ENCODE measurements at places on chromosomes 12 and 14.

DNA sequence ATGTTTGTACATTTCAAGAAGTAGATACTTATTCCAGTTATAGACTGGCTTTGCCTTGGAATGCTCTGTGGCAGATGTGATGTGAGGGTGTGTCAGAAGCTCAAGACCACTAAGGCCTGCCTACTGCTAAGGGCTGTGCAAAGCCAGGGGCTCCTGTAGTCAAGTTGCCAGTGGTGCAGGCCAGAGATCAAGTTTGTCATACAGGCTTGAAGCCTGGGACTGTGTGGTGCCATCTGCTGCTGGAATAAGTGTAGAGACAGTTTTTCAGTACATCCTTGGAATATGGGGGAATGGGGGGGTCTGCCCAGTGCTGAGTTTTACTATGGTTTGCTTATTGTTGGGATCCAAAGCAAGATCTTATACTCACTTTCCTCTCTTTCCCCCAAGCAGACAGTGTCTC is 649.9 kb upstream of the FOXG1 start:
- DNase-seq, result no peak

- no peak for DNase-seq
Measured at GRCh38 chr14:71190770-71191374, 283.6 kb downstream of the PCNX1 start.

GRCh38 chr12:124369055-124369826 is 74.3 kb downstream of the RFLNA start:
- no peak for DNase-seq

- DNase-seq, result no peak
Measured at GRCh38 chr14:49189375-49189774, 396.8 kb downstream of the RPS29 start.

GRCh38 chr12:80491166-80491565 is 47.1 kb downstream of the PTPRQ start:
- no peak for DNase-seq

- DNase-seq, result peak; percentile 6
Measured at GRCh38 chr12:85057370-85057963, 21.3 kb downstream of the LRRIQ1 start.

DNA sequence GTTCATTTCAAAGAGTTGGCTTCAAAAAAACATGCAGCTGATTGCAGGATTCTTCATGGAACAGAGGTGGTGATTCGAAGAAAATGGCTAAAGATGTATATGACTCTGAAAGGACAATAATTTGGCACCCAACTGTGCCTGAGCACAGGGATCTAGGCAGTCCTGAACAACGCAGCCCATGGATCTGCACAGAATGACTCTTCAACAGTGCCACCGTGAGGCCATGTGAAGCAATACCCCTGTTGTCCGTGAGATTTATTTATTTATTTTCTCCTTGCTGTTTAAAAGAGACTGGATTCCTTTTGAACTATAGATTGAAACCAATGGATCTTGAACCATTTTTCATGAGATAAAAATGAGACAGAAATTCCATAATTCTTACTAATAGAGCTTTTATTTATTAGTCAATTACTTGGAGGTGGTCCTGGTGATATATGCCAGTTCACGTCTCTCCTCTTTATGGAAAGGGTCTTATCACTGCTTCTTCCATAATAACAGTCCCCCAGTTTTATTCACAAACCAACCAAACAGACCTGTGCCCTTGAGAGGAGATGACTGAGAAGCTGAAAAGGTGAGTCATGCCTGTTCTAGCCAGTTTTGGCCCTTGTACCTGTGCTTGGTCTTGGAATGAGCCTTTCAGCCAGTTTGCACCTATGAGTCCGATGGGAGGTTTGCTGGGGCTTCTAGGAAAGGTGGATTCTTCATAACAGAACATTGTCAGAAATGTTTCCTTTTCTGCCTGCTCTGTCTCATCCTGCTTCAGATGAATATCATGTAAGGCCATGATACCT is 1598.3 kb downstream of the AACS start:
- no peak for DNase-seq

DNA sequence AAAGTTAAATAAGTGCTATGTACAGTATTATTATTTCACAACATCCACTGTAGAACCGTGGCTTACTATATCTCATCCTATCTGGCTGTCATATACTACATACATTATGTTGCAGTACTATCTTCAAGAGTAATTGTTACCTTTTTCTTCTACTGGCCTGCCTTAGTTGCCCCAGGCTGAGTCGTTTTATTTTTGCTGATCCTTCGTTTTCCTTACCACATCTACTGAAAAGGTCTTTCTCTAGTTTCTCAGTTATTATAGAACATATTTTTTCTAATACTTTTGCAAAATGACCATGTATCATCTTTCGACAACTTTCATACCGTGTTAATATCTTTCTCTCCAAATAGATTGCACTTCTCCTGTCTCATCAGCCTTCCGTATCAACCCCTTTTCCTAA is 523.1 kb downstream of the SOX5 start:
- DNase-seq, result no peak

All from stimulated activated naive CD8-positive, alpha-beta T cell treated with anti-CD3 and anti-CD28 coated beads, Interleukin-15, amount 100 ng/mL, for 72 hours (primary cell).